ENCODE measurements at places on chromosomes 5 and 9.

- DNase-seq = no peak
Measured at GRCh38 chr5:77239126-77239741, 28.8 kb downstream of the PDE8B start.

DNA sequence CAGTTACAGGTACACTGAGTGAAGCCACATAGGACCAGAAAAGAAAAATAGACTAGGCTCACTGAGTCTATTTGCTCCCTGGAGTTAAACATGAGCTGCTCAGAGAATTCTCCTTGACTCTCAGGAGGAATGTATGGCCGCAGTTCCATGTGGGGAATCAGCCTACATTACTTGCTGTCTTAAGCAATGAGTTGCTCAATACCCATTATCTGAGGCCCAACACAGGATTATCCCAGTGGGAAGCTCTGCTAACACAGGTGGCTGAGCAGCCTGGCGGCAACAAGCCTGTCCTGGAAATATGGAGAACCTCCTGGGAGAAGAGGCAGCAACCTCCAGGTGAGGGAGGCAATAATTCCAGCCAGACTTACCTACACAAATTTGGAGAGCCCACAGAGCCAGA is 177.5 kb upstream of the NREP start:
- no peak for DNase-seq

- DNase-seq = no peak
Measured at GRCh38 chr9:73548201-73548600, 396.5 kb downstream of the ANXA1 start.

DNA sequence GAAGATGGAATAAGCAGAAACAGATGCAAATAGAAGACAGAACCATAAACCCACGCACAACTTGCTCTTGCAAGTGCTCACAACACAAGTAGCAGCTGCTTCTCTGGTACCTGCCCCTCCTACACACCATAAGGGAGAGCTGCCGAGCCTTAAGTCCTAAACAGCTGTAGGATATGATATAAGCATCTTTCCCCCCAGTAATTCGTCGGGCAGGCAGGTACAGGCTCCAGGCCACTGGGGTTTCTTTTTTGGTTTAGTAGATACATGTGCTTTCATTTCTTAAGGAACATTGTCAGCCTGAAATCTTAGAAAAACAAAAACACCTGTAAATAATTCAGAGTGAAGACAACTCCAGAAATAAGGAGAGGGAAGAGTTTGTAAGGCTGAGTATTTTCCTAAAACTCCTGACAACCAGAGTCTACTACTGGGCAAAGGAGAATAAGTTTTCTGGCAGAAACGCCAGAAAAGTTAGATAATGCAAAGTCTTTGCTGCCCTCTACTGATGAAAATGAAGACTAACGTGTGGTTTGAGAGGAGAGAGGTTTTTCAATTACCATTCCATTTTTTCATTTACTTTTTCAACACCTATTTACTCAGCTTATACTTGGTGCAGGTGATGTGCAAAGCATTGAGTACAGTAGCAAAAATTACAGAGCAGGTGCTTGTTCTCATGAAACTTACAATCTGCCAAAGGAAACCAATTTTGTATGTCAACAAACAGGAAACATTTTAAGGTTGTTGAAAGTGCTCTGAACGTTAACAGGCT is 20.1 kb upstream of the TCERG1 start:
- no peak for DNase-seq

Measured in stimulated activated CD8-positive, alpha-beta memory T cell treated with anti-CD3 and anti-CD28 coated beads, Interleukin-15, amount 100 ng/mL, for 24 hours (primary cell).